Occipital lobe (tissue), 3 donors: ENCODE measurements at places on chromosomes 6 and 20. TPM values are rescaled to one million over a fixed set of nuclear protein-coding genes. Genes with fewer than 3 reads are reported as not detected.

PREP gene
- total RNA-seq = 25.7 TPM

PDYN gene
- not detected for total RNA-seq

HRH3 gene
- 0.47 TPM for total RNA-seq

- no peak for DNase-seq
Measured at GRCh38 chr20:17137692-17138091, 89.1 kb upstream of the PCSK2 start.

DNA sequence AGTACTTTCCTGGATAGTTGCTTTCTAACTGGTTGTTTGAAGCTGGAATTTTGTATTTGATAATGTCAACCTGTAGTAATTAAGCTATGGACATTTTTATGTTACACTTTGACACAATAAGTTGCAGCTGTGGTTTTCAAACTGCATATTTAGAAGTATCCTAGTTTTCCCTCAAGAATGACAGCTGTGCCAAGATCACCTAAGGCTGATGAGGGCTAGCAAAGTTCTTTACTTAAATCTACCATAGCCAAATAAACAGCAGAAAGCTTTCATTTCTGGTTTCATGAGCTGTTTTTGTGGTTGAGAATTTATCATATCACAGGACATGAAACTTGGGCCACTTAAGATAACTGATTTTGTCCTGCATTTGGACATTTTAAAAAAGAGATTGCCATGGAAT is 30.6 kb downstream of the FAM229B start:
- no peak for DNase-seq

- no peak for DNase-seq
Measured at GRCh38 chr20:42276718-42277602, 658.8 kb upstream of the CHD6 start.

DNA sequence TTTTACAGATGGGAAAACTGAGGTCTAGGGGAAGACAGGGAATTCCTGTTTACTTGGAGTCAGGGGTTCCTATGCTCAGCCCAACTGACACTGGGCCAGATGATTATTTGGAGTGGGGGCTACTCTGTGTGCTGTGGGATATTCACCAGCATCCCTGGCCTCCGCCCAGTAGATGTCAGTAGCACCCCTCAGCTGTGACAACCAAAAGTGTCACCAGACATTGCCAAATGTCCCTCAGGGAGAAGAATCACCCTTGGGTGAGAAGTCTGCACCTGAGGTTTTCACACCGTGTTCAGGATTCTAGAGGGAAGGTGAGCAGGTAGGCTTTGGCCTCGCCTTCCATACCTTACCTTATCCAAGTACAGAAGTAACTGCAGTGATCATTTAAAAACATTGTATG is 27.6 kb downstream of the CDH26 start:
- DNase-seq = no peak

DNA sequence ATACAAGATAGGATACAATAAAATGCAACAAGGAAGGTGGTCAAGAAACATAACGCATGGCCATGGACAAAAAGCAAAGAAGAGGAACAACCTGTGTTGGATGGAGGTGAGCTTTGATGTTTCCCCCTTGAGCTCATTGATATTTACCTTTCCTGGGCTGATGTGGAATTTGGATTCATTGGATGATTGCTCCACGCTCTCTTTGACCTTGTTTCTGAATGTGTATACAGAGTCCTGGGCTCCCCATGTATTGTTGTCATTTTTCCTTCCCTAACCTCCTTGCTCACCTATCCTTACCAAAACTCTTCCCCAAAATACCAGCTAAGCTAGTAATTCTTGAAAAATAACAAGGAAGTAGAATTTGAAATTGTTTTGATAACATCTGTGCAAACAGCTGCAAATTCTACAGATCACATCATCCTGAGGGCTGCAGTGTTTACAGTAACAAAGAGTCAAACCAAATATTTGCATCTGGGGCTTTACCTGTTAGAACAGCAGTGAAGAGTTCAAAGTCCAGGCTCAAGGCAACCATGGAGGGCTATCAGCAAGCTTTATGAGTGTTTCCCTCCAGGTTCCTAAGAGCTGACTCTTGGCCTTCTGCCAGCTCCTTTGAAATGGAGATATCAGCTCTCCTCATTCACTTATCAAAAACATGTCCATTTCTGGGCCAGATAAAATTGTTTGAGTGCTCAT is 214.3 kb upstream of the MARCKS start:
- DNase-seq = no peak

DNA sequence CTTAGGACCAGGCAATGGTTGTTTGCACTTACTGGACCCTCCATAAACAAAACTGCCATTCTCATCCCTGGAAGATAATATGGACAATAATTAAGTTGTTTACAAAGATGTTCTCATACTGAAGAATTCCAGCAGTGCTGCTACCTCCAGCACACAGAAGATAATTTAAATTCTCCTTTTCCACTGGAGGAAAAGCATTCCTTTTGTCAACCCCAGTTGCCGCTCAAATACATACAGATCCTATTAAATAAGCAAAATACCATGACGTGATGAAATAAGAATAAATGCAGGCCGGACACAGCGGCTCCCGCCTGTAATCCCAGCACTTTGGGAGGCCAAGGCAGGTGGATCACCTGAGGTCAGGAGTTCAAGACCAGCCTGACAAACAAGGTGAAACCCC is 54.5 kb upstream of the IPCEF1 start:
- no peak for DNase-seq

DNA sequence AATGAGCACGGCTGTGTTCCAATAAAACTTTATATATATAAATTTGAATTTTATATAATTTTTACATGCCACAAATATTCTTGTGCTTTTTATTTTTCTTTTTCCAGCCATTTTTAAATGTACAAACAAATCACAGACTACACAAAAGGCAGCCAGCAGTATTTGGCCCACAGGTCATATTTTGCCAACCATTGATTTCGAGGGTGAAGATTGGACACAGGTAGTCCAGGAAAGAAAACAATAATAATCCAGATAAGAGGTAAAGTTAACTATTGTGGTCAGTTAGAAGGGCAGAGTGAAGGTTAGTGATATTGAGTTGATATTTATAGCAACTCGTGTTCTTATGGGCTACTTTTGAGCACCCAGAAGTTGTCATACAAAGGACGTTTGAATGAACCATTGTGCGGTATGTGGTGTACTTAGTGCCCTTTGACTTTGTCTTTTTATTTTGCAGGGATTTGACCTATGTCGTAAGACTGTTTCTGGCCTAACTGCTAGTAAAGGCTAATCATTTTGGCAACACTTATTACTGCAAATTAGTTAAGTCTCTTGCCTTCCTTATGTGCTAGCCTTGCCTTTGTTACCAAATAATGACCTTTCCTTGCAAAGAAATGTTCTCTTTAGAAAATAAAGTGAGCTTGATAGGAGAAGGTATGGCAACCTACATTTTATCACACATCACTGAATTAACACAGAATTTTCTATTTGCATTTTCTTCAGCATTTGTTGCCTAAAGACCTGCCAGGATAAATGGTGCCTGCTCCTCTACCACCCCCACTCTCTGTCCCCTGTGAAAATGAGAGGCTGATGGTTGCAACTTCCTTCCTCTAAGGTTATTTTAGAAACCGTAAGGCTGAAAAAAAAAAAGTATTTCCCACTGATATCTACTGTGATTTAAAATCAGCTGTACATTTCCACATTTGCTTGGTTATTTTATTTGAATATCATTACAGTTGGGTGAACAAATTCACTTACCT is 493.9 kb upstream of the SOX4 start:
- no peak for DNase-seq

GRCh38 chr6:7087066-7087465 is 20.7 kb upstream of the RREB1 start:
- DNase-seq = no peak

DNA sequence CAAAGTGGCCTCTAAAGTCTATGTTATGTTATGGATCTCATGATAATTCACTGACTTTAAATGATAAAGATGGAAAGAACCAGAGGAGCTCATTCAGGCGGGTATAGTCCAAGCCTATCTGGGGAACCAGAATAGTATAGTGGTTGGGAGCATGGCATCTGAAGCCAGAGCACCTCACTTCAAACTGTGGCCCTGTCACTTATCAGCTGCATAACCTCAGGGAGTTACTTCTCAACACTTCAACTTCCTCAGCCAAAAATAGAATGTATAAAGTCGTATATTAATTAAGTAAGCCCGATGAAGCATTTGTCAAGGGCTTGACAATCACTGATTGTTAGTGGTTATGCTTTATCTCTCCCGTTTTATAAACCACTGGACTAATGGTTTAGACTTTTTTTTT is 112.7 kb downstream of the RTN4IP1 start:
- no peak for DNase-seq

- no peak for DNase-seq
Measured at GRCh38 chr6:156599366-156599765, 177.8 kb upstream of the ARID1B start.
